IMR-90 (cell line): ENCODE measurements at places on chromosomes 6 and 20. TPM values are rescaled to one million over a fixed set of nuclear protein-coding genes. Genes with fewer than 3 reads are reported as not detected.

- no peaks in the 10 kb centered on the region for H3K27me3 ChIP-seq
- DNase-seq: no peak
- no peak overlapping the region for H3K4me3 ChIP-seq
Measured at GRCh38 chr6:21933351-21933750, 339.8 kb downstream of the SOX4 start.

DNA sequence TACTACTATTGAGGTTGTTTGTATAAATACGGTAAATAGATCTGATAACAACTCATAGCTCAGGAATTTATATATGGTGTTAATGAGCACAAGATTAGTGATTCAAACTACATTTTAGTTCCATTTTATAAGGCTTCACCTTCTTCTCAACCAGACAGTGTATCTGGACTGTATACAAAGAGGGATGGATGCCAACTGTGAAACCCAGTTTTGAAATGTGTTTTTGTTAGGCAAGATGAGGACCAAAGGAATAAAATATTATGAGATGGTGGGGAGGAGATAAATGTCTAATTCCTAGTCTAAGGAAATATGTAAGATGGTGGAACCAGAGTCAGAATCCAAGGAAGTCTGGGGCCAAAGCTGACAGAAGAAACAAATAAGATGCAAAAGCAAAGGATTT, 329.0 kb downstream of the GRIK2 start:
- H3K4me1 ChIP-seq: peaks cover 4% of the 10 kb centered on the region
- H3K36me3 ChIP-seq: no peaks in the 10 kb centered on the region
- H3K4me3 ChIP-seq: no peak overlapping the region
- no peaks in the 10 kb centered on the region for H3K27me3 ChIP-seq

The TAF11 gene
- polyA plus RNA-seq: 17.4 and 23.3 TPM in 2 replicates

The ENPP3 gene
- polyA plus RNA-seq: 0.05 TPM in 1 of 2 replicates, not detected in the other

The APMAP gene
- 86.4 and 88.8 TPM in 2 replicates for polyA plus RNA-seq
